ENCODE measurements at places on chromosomes 2 and 18.
A peak's percentile ranks its signal among the peaks of the same experiment; 100 is the strongest.

DNA sequence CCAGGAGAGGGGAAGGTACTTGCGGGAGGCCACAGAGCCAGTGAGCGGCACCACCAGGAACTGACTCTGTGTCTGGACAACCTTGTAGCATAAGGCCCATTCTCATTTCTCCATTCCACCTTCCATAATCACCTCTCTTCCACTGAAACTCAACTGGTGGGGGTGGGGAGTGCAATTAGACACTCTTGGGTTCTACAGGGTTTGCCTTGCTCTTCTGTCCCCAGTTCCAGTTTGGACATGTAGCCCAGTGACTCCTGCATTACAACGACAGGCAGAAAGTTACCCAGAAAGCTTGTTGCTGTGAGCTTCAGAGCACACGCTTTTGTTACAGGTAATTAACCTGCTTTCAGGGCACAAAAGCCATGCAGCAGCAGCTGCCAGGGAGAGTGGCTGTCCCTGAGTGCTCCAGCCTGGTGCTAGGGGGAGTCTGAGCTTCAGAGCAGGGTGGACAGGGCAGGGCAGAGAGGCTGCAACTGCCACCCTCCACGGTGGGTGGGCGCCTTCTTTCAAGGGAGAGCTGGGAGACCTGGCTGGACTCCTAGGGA lies 65.2 kb downstream of the COPS8 start:
- no peak for DNase-seq

GRCh38 chr2:58157754-58158153 lies 83.4 kb downstream of the FANCL start:
- no peak for DNase-seq

GRCh38 chr2:154449951-154450658 lies 248.4 kb upstream of the KCNJ3 start:
- DNase-seq = no peak

GRCh38 chr18:66344227-66344626 lies 259.7 kb downstream of the CDH19 start:
- DNase-seq = no peak

DNA sequence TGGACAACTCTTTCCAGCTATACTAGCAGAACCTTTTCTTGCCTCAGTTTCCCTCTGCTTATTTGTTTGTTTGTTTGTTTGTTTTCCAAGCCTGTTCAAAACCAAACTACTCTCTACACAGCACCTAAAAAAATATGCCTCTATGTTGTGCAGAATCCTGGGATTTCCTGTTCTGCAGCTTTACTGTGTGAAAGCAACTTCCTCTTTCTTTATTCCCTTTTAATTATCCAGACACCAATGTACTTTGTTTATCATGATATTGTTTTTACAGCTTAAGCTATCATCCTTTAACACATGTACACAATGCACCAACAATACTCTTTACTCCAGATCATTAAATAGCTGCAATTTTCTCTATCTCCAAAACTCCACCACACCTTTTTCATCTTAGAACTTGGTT lies 259.5 kb downstream of the EPHA4 start:
- no peak for DNase-seq

DNA sequence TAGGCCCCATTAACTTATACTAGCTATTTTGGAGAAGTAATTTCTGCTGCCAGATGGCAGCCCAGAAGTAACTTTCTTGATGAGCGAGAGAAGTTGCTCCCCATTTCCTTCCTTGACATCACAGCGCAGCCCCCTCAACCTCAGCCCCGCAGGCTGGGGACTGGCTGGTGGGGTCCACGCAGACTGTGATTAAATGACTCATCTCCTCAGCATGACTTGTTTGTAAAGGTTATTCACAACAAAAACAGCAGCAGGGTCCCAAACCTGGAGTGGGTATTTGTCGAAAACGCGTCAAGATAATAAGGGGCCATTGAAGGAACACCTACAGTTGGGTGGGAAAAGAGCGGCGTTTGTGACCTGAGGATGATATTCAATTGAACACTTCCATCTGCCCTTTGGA lies 120.6 kb downstream of the TXNL1 start:
- no peak for DNase-seq

- no peak for DNase-seq
Measured at GRCh38 chr18:28115149-28115550, 61.8 kb downstream of the CDH2 start.

DNA sequence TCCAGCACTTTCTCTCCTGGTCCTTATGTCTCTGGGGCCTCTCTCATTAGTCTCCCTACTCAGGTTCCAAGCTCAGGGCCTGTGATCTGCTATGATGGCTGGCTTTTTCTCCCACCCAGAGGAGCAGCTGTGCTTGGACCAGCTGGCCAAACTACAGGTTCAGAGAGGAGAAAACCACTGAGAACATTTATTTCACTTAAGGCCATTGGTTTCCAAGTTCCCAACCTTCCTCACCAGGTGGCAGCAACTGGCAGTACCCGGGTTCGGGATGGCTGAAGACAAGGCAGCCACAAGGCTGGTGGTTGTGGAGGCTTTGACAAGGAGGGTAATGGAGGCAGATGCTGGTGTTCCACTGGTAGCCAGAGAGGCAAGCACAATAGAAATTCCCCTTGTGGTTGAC lies 29.9 kb upstream of the SELENOI start:
- DNase-seq = no peak

- DNase-seq = no peak
Measured at GRCh38 chr2:231549446-231550239, 19.4 kb upstream of the NMUR1 start.

DNA sequence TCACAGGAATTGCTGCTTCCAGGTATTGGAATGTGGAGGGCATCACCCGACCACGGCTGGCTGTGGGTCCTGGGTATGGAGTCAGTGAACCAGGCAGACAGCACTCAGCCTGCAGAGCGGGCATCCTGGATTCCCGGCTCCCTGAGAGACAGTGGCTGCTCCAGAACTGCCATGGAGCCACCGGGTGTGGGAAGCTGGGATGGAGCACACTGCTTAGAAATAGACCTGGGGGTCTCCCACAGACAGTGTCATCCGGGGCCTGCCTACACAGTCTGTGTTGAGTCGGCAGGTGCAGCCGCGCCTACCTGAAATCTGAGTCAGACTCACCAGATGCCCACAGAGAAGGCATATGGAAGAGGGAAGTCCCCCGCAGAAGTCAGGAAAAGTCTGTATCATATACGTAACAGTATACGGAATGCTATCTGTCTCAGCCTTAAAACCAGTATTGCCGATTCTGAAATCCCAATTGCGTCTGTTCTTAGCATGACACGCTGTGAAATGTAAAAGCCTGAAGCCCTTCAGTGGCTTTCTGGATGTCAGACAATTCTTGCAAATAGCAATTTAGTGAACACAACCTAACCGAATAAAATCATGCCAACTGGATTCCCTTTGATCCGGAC lies 509.7 kb upstream of the MYT1L start:
- no peak for DNase-seq

GRCh38 chr2:224062481-224063297 lies 23.6 kb upstream of the SERPINE2 start:
- no peak for DNase-seq

GRCh38 chr2:216756435-216756834 lies 61.1 kb upstream of the IGFBP5 start:
- no peak for DNase-seq

GRCh38 chr18:37956020-37956419 lies 390.4 kb upstream of the CELF4 start:
- no peak for DNase-seq

GRCh38 chr2:214740867-214741395 lies 68.6 kb downstream of the BARD1 start:
- DNase-seq = no peak

- peak; percentile 97 for DNase-seq
Measured at GRCh38 chr2:74472086-74472944, at the start of gene MRPL53. Gene MRPL53 (minus strand): TSS chr2:74472680. CDS start chr2:74472660, 20 bp downstream.

GRCh38 chr2:240579071-240579762 lies 7.3 kb upstream of the CAPN10 start:
- DNase-seq = no peak

GRCh38 chr2:162197069-162197825 lies 45.2 kb upstream of the GCG start:
- DNase-seq = no peak

DNA sequence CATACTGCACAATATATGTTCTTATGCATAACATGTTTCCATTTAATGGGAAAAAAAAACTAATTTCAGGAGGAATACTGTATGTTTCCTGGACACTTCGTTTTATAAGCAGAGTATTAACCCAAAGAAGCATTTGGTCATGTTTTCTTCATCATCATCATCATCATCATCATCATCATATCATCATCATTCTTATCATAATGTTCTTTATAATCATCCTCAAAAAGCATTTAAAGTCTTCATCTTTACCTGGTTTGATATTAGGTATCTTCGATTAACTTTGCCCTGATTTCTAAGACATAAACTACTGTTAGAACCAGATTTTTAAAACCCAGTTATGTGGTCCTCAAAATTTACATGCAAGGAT lies 47.9 kb downstream of the ZEB2 start:
- no peak for DNase-seq

- no peak for DNase-seq
Measured at GRCh38 chr18:37179384-37179783, 350.5 kb downstream of the KIAA1328 start.

- DNase-seq = no peak
Measured at GRCh38 chr2:45974056-45974455, 322.6 kb downstream of the PRKCE start.

- no peak for DNase-seq
Measured at GRCh38 chr18:63788447-63789096, 13.4 kb downstream of the SERPINB7 start.

- DNase-seq = no peak
Measured at GRCh38 chr2:241843321-241844065, 15.2 kb downstream of the PDCD1 start.

GRCh38 chr2:181632733-181633401 lies 24.0 kb downstream of the CERKL start:
- no peak for DNase-seq

DNA sequence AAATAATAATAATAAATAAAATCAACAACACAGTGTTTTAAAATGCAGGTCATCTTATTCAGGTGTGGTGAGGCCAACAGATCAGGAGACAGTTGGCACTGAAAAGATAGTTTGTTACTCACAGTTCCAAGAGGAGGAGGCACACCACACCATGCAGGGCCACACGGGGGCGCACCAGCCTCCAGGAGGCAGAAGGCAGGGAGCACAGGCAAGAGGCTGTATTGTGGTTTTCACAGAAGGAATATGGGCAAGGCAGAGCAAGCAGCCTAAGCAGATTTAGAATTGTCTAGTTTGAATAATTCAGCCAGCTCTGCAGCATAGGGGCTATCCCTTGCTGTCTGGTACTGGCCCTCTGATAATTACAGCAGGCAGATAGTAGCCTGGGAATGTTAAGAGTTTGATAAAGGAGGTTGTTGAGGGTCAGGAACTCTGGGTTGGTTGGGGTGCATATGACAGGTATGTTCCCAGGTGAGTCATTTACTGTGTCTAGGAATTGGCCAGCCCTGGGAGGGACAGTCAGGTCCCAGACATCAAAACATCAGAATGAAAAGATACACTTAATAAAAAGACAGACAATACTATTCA lies 31.3 kb downstream of the KIAA2012 start:
- no peak for DNase-seq

- DNase-seq = no peak
Measured at GRCh38 chr18:23542461-23542860, 39.1 kb downstream of the RMC1 start.

GRCh38 chr2:39455826-39456225 lies 18.7 kb upstream of the MAP4K3 start:
- DNase-seq = no peak

DNA sequence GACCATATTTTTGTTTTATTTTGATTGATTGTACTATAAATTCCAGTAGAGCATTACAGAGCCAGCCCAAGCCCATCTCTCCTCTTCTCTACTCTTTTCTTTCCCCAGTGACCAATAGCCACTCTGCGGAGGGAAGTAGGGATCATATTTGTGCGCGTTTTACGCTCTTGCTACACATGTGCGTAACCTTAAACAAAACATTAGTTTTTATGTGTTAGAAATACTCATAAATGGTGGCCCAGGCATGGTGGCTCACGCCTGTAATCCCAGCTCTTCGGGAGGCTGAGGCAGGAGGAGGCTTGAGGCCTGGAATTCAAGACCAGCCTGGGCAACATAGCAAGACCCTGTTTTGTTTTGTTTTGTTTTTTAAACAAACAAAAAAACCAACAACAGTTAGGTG lies 31.3 kb downstream of the HPCAL1 start:
- no peak for DNase-seq

DNA sequence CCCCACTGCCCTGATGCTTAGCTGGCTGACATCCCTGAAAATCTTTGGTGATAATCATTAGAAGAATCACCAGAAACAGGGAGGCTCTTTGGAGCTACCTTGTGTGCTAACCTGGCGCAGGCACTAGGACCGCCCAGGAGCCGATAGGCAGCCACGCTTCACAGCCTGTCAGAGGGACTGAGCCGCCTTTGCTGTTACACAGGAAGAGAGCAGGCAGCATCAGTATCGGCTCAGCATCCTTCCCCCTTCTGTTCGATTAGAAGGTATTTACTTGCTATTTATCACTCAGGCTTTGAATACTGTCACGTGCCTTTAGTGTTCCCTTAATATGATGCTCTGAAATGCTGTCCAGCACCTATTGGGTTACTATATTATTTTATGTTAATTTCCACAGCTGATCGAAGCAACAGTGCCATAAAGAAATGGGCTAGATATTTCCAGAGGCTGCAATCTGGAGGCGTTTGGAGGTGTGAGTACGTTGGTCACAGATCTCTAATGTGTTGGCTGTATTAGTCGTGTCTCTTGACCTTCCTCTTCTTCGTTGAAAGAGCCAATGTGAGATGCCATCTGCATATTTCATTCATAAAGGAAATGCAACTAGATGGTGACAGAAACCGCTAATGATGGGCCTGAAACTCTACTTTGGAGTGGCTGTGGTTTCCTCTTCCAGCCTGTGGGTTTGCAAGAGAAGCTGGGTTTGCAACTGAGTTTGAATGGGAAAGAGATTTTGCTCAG lies 110.4 kb upstream of the RAB27B start:
- peak; percentile 9 for DNase-seq

GRCh38 chr18:42824178-42824577 lies 291.3 kb downstream of the RIT2 start:
- DNase-seq = no peak

GRCh38 chr2:53234548-53234903 lies 533.1 kb upstream of the CHAC2 start:
- no peak for DNase-seq

- DNase-seq = no peak
Measured at GRCh38 chr18:62413206-62413605, 88.1 kb downstream of the TNFRSF11A start.

DNA sequence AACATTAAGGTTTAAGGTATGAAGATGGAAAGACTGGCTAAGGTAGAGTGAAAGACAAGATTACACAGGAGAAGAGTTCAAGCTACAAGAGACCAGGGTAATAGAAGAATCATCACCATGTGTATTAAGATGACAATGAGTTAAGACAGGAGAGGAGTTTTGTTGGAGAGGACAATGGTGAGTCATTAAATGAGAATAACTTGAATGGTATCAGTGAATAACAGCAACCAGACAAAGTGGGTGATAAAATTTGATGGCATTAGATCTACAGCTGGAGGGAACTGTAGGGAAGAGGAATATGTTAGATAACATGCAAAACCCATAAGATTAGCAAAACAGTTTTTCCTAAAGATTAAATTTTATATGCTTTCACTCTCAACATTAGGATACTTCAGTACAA lies 18.8 kb upstream of the ENOSF1 start:
- no peak for DNase-seq

GRCh38 chr2:100902817-100903405 lies 83.0 kb downstream of the NPAS2 start:
- DNase-seq = no peak

Data from activated naive CD4-positive, alpha-beta T cell (primary cell).